ENCODE measurements at places on chromosomes 2 and 18.

- peak; percentile 62 for DNase-seq
Observed at GRCh38 chr2:36356990-36357846, 1.6 kb downstream of the CRIM1 start.

- no peak for DNase-seq
Observed at GRCh38 chr2:65386344-65386743, 46.1 kb downstream of the SPRED2 start.

DNA sequence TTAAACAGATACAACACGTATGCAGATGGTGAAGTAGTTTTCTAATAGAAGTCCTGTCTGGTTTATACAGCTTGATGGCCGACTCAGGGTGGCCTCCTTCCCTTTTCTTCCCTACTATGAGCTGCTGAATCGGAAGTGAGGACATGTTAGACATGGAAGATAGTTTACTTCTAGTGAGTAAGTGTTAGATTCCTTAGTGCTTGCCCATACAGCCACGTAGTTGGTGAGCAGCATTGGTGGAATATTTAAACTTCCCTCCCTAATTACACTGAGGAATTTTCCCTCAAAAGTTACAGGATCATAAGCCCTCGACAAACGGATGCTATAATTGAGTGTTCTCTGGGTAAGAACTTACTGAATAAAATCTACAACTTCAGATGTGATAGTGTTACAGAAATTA, 52.1 kb downstream of the RHBDD1 start:
- DNase-seq: no peak

- no peak for DNase-seq
Observed at GRCh38 chr18:9658087-9658641, 43.8 kb upstream of the PPP4R1 start.

- DNase-seq: no peak
Observed at GRCh38 chr2:129798301-129798581, 181.2 kb upstream of the RAB6C start.

DNA sequence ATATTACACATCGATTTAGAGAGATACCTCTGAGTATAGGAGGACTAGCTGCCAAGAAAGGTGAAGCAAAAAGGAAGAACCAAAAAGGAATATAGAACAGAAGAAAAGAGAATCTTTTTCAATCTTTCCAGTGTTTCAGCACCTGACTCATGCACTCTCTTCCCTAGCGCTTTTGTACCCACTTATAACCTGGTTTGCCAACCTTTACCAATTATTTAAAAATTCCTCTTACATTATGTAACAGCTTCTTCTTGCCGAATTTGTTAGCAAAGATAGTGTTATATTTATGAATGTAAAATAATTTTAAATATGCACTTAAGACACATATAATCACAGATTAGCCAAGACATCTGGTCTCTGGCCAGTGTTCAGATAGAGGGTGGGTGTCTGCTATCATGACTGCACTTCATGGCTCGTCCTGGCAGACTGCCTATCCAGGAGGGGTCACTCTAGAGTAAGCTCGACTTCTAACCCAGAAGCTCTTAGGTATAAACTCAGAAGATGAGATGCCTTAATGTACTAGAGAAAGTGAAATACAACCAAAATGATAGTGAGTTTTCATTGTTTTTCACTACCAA, 122.9 kb downstream of the ATAD2B start:
- no peak for DNase-seq

DNA sequence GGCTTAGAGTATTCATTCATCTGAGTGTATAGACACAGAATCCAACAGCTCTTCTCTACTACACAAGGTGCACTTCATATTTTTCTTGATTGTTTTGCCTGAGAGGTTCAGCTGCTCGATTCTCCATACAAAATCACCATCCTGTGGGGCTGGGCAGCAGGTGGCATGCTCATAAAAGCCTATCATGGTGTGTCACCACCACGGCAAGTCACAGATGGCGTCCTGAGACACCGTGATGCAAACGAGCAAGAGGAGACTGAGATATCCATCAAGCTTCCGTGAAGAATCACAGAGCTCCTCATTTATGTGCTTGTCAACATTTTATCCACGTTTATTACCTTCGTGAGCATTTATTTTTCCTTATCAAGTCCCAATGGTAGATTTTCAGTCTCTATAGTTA, 22.4 kb upstream of the NRP2 start:
- DNase-seq: no peak

DNA sequence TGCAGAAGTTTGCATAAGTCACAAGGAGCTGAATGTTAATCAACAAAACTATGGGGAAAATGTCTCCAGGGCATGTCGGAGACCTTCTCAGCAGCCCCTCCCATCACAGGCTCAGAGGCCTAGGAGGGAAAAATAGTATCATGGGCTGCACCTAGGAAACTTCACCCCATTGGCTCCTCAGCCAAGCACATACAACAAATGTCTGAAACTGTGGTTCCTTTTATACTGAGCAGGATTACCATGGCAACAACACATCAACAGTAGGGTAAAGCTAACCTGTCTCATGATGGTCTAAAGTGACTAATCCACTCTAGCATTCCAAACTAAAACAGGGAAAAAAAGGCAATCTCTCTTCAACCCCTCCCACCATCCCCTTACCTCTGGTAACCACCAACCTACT, 3.2 kb upstream of the NEMP2 start:
- no peak for DNase-seq

- DNase-seq: no peak
Observed at GRCh38 chr18:73696171-73696570, 451.5 kb downstream of the FBXO15 start.

Data from aorta (tissue), 5 donors.